Activated naive CD4-positive, alpha-beta T cell treated with anti-CD3 and anti-CD28 coated beads, Interleukin-2, amount 10 ng/mL, durations not matched to agents 5 hours and 36 hours (primary cell): ENCODE measurements at places on chromosomes 5 and 9. TPM values are rescaled to one million over a fixed set of nuclear protein-coding genes. Genes with fewer than 3 reads are reported as not detected.

Gene TNFSF8
- 82.9 TPM for total RNA-seq

Gene CAMSAP1
- 23.8 TPM for total RNA-seq

Gene PCDHB9
- not detected for total RNA-seq

Gene TRIM36
- not detected for total RNA-seq

Gene HAUS6
- 20.3 TPM for total RNA-seq

Gene NDST1
- total RNA-seq, result 0.93 TPM
